ENCODE measurements at places on chromosomes 3 and 15. TPM values are rescaled to one million over a fixed set of nuclear protein-coding genes. Genes with fewer than 3 reads are reported as not detected.

TTLL3 gene
- total RNA-seq, result 6.4 TPM

ERC2 gene
- total RNA-seq, result 0.10 TPM

ACP3 gene
- total RNA-seq, result not detected

TRH gene
- not detected for total RNA-seq

NT5DC2 gene
- 91.5 TPM for total RNA-seq

LRRC15 gene
- total RNA-seq, result 0.15 TPM

SNX33 gene
- total RNA-seq, result 16.1 TPM

CISH gene
- total RNA-seq, result 0.48 TPM

CLDN1 gene
- total RNA-seq, result 28.6 TPM

ELP6 gene
- total RNA-seq, result 29.6 TPM

TMEM212 gene
- not detected for total RNA-seq

RYK gene
- 33.6 TPM for total RNA-seq

THAP10 gene
- total RNA-seq, result 6.7 TPM

CNTN4 gene
- total RNA-seq, result not detected

OXNAD1 gene
- 10.1 TPM for total RNA-seq

PCSK6 gene
- 11.9 TPM for total RNA-seq

GNAT1 gene
- total RNA-seq, result 0.09 TPM

TPRG1 gene
- 0.28 TPM for total RNA-seq

FAM81A gene
- 17.3 TPM for total RNA-seq

LEKR1 gene
- 1.1 TPM for total RNA-seq

FBXO40 gene
- not detected for total RNA-seq

ARL14 gene
- 1.3 TPM for total RNA-seq

TM4SF18 gene
- 44.7 TPM for total RNA-seq

CEP152 gene
- 4.9 TPM for total RNA-seq

EFHB gene
- total RNA-seq, result 0.39 TPM

SUSD5 gene
- 3.8 TPM for total RNA-seq

FANCD2OS gene
- not detected for total RNA-seq

SYNPR gene
- total RNA-seq, result not detected

SMCO1 gene
- total RNA-seq, result not detected

HIGD2B gene
- total RNA-seq, result not detected

NMB gene
- 23.5 TPM for total RNA-seq

GUCA1C gene
- total RNA-seq, result not detected

SEMA3G gene
- total RNA-seq, result 0.04 TPM

MOBP gene
- 0.02 TPM for total RNA-seq

C15orf62 gene
- total RNA-seq, result not detected

SAMMSON gene
- total RNA-seq, result not detected

EHHADH gene
- 1.9 TPM for total RNA-seq

DCLK3 gene
- total RNA-seq, result not detected

TGM5 gene
- total RNA-seq, result not detected

RPN1 gene
- 170 TPM for total RNA-seq

SELENOT gene
- 101 TPM for total RNA-seq

CPLX3 gene
- not detected for total RNA-seq

PARP9 gene
- total RNA-seq, result 4.9 TPM

SLC28A2 gene
- not detected for total RNA-seq

SEMA5B gene
- total RNA-seq, result 0.45 TPM

ABHD5 gene
- 18.9 TPM for total RNA-seq
